ENCODE measurements at places on chromosomes 2 and 18. TPM values are rescaled to one million over a fixed set of nuclear protein-coding genes. Genes with fewer than 3 reads are reported as not detected.

ERICH2 gene
- total RNA-seq, result not detected

RNF149 gene
- total RNA-seq, result 152 TPM

DIS3L2 gene
- total RNA-seq, result 26.4 TPM

- no peaks in the 10 kb centered on the region for H3K36me3 ChIP-seq
- H3K4me1 ChIP-seq, result peaks cover 3% of the 10 kb centered on the region
- no peak overlapping the region for H3K4me3 ChIP-seq
- no peak for DNase-seq
- no peak overlapping the region for H3K27ac ChIP-seq
These were observed 3.2 kb downstream of the PIGN start for GRCh38 chr18:62183578-62184195.

GRCh38 chr2:99032786-99033185, 96.8 kb upstream of the CRACDL start:
- no peak overlapping the region for H3K4me3 ChIP-seq
- no peaks in the 10 kb centered on the region for H3K4me1 ChIP-seq
- H3K27me3 ChIP-seq, result no peaks in the 10 kb centered on the region

DNA sequence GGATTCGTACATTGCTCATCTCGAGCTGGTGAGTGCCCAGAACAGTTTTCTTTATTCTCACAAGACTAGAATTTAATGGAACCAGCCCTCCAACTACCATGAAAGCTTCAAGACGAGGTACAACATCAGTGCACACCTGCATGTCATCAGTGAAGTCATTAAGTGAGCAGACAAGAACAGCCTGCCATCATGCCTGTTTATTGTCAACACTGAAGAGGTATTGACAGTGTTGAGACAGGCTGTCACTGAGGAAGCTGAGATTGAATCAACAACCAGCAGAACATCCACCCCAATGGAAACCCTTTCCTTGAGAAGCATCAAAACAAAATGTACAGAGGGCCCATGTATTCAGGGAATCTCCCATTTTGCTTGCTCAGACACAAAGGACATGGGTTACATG, 148.0 kb upstream of the TCF4 start:
- no peak for DNase-seq
- no peak overlapping the region for H3K27ac ChIP-seq
- H3K36me3 ChIP-seq, result no peaks in the 10 kb centered on the region
- H3K4me3 ChIP-seq, result no peak overlapping the region
- no peaks in the 10 kb centered on the region for H3K27me3 ChIP-seq
- H3K4me1 ChIP-seq, result peaks cover 13% of the 10 kb centered on the region
